ENCODE measurements at places on chromosomes 5 and 9.

GRCh38 chr5:82106207-82106606 is 134.4 kb downstream of the ATG10 start:
- DNase-seq, result no peak

DNA sequence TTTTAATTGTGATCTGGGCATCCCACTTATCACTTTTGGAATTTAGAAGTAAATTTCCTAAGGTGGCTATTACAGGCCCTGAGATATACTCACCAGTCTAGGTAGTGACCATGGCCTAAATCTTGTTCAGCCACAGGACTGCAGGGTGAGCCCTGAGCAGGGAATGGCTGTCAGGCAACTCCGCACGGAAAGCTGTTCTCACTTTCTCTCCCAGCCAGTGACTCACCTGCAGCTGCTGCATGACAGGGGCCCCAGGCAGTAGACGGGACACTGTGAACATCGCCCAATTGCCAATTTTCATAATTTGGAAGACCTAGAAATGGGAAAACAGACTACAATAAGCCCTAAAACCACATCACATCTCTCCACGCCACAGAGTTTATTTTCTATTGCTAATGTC is 69.6 kb upstream of the TAF1L start:
- no peak for DNase-seq

- no peak for DNase-seq
These were observed 311.0 kb upstream of the DAP start for GRCh38 chr5:11072076-11072475.

- DNase-seq, result no peak
These were observed 137.6 kb downstream of the MRPL36 start for GRCh38 chr5:1661831-1662558.

DNA sequence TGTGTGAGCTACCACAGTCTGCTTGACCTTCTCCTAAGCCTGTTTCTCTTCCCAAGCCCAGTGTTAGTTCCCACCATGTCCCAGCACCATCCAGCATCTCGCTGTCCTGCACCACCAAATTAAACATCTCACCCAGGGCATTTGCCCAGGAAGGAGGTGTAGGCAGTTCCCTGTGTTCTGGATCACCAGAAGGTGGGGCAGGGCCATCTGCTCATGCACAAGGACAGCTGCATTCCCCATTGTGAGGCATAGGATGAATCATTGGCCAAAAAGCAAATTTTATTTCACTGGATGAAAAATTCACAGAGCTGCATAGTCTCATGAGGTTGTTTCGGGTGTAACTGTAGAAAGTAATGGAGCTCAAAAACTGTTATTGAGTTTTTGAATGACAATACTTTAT is 89.5 kb upstream of the GRIA1 start:
- DNase-seq, result no peak

GRCh38 chr5:107615299-107615817 is 55.4 kb downstream of the EFNA5 start:
- no peak for DNase-seq

DNA sequence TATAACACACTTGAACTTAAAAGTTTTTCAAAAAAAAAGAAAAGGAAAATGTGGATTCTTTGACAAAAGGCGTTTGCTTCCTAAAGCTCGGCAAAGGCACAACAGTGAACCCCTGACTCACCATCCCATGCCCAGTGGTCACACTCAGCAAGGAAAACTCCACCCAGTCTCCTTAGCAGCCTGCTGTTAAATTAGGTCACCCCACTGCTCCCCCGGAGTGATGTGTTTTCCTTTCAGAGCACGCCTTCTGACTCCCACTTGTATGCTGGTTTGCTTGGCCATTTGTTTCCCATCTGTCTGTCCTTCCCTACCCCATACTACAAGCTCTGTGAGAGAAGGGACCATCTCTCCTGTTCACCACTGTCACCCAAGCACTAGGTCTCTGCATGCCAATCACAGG is 23.8 kb downstream of the RETREG1 start:
- peak; percentile 19 for DNase-seq

GRCh38 chr9:136409557-136410455 is 608 bp downstream of the ENTR1 start:
- DNase-seq, result no peak

DNA sequence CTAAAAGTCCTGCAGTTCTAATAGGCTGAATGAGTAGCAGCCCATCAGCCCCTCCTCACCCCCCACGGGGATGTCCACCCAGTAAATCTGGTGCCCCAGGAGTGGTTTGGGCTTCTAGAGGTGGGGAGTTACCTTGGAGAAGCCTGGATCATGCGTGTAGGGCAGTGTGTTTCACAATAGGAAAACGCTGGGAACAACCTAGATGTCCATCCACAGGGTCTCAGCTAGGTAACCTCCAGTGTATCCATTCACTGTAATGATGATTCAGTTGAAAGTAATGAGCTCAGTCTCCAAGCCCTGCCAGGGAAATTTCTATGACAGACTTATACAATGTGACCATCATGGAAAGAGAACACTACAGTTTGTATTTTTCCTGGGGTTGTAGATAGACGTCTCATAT is 51.8 kb downstream of the NDST1 start:
- DNase-seq, result no peak

DNA sequence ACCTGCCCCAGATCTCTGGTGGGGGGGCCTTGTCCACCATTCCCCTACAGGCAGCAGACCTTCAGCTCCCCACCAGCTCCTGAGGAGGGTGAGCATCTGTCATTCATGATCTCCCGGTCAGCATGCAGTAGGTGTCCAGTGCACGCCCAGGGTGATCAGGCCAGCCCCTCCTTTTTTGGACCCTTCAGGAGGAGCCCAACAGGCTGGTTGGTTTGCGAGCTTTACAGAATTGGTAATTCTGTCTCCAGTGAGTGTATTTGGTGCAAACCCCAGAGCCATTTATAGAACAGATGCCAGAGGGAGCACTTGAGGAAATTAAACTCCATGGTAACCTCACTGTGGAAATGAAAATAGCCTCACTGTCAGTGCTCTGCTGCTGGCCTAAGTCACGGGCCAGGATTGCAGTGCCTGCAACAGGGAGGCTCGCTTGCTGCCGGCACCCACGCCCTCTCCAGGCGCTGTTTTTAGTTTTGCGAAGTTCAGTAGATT is 23.4 kb downstream of the WNK2 start:
- no peak for DNase-seq

- DNase-seq, result no peak
These were observed 298.4 kb downstream of the TLE1 start for GRCh38 chr9:81390792-81391456.

DNA sequence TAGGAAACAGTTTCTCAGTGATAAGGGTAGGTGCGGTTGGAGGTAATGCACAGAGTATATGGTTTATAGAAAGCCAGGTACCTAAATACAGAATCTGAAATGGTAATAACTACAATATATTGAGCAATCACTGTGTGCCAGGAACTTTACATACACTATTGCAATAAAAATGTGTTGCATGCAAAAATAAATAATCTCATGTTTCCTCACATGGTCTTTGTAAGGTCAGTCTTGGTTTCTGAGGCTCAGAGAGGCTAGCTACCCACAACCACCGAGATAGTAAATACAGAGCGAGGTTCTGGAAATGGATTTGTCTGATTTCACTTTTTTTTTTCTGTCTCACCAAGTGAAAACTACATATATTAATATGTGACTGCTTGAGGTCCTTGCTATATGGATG is 128.9 kb downstream of the CAMK4 start:
- no peak for DNase-seq

Data from epithelial cell of proximal tubule (primary cell).